ENCODE measurements at places on chromosomes 1 and 21. TPM values are rescaled to one million over a fixed set of nuclear protein-coding genes. Genes with fewer than 3 reads are reported as not detected.

RGS16 gene
- 1.9 TPM for total RNA-seq

NUP210L gene
- 5.7 TPM for total RNA-seq

CAMK1G gene
- 0.18 TPM for total RNA-seq

SERPINC1 gene
- not detected for total RNA-seq

LRRC71 gene
- total RNA-seq = 3.7 TPM

FAM177B gene
- 0.51 TPM for total RNA-seq

CYP4B1 gene
- 41.4 TPM for total RNA-seq

LIPI gene
- total RNA-seq = not detected

CR1L gene
- not detected for total RNA-seq

SLC44A5 gene
- total RNA-seq = 0.57 TPM

TATDN3 gene
- total RNA-seq = 9.0 TPM

AVPR1B gene
- not detected for total RNA-seq

HMGB4 gene
- not detected for total RNA-seq

AIM2 gene
- total RNA-seq = 0.80 TPM

MED8 gene
- total RNA-seq = 36.9 TPM

CFAP74 gene
- 9.1 TPM for total RNA-seq

LRRC3 gene
- 7.1 TPM for total RNA-seq

KLHDC8A gene
- total RNA-seq = 15.6 TPM

WDR64 gene
- not detected for total RNA-seq

TMEM125 gene
- 18.3 TPM for total RNA-seq

CALML6 gene
- 0.18 TPM for total RNA-seq

RYR2 gene
- total RNA-seq = 2.9 TPM

POU3F1 gene
- 3.4 TPM for total RNA-seq

INSRR gene
- total RNA-seq = 0.18 TPM

KCNK1 gene
- total RNA-seq = 9.7 TPM

CASQ2 gene
- total RNA-seq = 6.4 TPM

LRIG2 gene
- total RNA-seq = 20.8 TPM

OR2L5 gene
- total RNA-seq = not detected

KRTAP10-1 gene
- not detected for total RNA-seq

NCMAP gene
- 7.7 TPM for total RNA-seq

ESPN gene
- 19.7 TPM for total RNA-seq

IVNS1ABP gene
- 58.8 TPM for total RNA-seq

KIF21B gene
- 0.46 TPM for total RNA-seq

KIF26B gene
- 3.3 TPM for total RNA-seq

PTGER3 gene
- total RNA-seq = 4.0 TPM

MYOC gene
- 5.7 TPM for total RNA-seq

EPHA8 gene
- 0.05 TPM for total RNA-seq

CFHR3 gene
- not detected for total RNA-seq

OR10Z1 gene
- not detected for total RNA-seq

SPRR2D gene
- total RNA-seq = not detected

SLC45A3 gene
- 505 TPM for total RNA-seq

RIPK4 gene
- 52.6 TPM for total RNA-seq

CCDC27 gene
- total RNA-seq = 0.97 TPM

SPATA45 gene
- total RNA-seq = not detected

Measured in prostate gland (tissue), 2 donors.